DND-41 (cell line): ENCODE measurements at places on chromosomes 16 and 17.

DNA sequence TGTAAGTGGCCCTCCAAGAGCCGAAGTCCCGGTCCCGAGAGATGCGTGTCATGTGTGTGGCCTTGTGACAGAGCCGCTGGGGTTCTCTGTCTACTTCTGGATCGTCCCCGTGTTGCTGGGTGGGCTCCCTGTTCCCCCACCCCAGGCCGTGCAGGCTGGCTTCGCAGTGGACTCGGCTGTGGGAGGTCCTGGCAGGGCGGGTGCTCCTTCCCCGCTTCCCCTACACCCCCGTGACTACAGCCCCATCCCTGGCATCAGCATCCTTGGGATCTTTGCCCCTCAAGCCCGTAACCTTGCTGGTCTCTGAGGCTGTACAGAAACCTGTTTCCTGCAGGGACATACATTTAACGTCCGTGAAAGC lies 136.3 kb downstream of the BANP start:
- no peak for DNase-seq

- no peak for DNase-seq
These were observed 911.6 kb upstream of the EEF2KMT start for GRCh38 chr16:6009151-6009550.

DNA sequence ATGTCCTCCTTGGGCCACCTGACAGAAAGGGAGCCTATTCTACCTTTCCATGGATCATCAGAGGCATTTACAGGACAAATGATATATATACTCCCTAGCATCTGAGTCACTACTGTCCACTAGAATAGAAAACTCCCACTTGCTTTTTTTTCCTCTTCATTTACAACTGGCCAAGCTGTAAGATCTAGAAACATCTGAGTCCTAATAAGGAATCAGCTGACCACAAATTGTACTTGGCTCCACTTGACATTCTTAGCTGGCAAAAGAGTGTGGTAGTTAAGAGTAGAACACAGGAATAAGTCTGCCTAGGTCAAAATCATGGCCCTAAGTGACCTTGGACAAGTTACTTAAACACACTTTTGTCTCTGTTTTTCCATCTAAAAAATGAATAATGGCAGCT lies 5.2 kb downstream of the RUSF1 start:
- DNase-seq, result no peak

GRCh38 chr16:48091117-48091516 lies 64.7 kb downstream of the ABCC12 start:
- DNase-seq, result no peak

DNA sequence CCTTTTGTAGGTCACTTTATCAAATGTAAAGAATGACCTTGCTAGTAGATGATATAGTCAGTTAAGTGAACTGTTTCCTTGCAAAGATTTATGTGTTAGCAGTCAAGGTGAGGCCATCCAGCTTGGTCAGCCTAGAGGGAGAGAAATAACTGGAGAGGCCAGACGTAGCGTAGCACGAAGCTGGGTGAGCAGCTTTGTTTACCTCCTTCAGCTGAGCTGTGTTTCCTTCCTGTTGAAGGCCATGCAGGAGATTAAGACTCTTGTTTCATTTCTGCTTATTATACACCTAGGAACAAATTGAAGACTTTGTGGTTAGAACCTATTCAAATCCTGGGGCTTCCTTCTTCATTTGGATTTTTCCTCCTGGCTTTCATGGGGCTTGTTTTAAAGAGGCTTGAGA lies 267.1 kb downstream of the PHKB start:
- DNase-seq, result no peak

DNA sequence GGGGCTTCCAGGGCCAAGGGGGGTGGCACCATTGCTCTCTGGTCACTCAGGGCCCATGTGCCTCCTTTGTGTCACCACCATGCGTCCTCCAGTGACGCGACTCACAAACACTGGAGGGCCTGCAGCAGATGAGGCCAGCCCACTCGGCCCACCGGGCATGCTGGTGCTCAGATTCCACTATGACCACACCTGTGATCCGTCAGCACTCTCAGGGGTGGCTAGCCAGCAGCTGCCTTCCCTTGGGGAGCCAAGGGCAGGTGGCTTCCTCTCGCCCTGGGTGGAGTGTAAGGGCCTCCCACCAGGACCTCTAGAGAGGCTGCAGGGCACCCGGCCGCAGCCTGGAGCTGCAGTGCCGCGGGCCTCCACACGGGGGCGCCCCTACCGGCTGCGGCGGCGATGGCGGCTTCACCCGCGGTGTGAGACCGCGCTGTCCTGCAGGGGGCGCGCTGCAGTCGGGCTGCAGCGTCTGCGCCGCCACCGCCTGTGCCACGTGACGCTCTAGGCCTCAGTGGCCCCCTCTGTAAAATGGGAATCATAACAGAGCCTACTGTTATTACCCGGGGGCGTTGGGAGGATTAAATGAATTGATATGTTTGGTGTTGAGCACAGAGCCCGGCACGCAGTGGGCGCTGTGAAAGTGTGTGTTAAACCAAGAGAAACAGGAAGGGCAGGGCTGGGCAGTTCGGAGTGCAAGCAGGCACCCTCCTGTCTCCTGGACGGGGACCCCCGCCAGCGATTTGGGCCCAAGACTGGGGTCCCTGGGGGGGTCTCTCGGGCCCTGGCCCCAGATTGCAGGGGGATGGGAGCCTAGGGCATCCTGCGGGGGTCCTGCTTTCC lies 192.4 kb upstream of the GSE1 start:
- peak; percentile 19 for DNase-seq

DNA sequence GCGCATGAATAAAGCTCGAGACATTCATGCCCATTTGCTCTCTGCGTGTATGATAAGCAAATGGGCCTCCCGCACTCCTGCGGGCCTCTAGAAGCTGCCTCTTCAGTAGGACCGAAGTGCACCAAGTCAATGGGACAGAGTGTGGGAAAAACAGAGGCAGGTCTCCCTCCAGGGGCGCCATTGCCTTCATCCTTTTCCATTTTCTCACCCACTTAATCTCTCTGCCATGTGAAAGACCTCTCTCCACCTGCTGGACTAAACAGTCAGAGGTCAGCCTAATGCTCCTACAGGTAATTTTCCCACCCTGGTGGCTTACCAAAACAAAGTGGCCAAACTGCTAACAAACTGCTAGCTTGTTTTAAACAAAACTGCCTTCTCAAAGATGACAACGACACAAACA lies 210.9 kb downstream of the ZFHX3 start:
- DNase-seq, result no peak

- DNase-seq, result no peak
These were observed 250.4 kb upstream of the N4BP1 start for GRCh38 chr16:48860341-48860740.

DNA sequence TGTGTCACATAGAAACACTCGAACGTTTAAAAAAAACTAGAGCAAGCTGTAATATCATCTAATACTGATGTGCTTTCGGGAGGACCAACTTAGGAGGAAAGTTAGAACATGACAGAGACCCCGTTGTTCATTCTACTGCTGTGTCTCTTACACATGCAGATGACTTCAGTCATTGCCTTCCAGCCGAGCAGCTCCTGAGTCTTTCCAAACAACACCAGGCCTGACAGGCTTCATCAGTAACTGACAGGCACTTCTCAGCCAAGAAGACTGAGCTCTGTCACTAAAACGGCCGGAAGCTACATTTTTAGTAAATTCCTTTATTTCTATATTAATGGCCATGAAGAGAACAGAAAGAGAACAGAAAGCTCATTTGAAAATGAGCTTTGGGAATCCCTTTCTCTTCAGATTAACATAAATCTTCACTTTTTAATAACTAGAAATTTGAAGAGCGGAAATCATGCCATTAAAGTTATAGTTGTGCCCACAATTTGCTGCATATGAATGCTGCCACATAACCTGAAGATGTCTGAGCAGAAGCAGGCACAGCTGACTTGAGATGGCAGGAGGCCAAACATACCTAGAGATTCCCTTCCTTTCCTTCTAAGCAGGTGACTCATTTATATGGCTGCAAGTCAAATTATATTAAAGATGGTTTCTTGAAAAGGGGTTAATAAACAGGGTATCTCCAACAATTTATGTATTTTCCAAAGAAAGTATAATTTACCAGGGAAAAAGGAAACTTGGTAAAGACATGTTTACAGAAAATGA lies 148.9 kb downstream of the ITFG1 start:
- no peak for DNase-seq

GRCh38 chr16:19919142-19919541 lies 34.5 kb upstream of the GPRC5B start:
- DNase-seq, result no peak

GRCh38 chr17:73831699-73832098 lies 187.5 kb upstream of the SDK2 start:
- DNase-seq, result no peak

GRCh38 chr16:3194792-3195191 lies 6.8 kb downstream of the OR1F1 start:
- DNase-seq, result no peak

- no peak for DNase-seq
These were observed 30.9 kb downstream of the PAFAH1B1 start for GRCh38 chr17:2624292-2624731.

DNA sequence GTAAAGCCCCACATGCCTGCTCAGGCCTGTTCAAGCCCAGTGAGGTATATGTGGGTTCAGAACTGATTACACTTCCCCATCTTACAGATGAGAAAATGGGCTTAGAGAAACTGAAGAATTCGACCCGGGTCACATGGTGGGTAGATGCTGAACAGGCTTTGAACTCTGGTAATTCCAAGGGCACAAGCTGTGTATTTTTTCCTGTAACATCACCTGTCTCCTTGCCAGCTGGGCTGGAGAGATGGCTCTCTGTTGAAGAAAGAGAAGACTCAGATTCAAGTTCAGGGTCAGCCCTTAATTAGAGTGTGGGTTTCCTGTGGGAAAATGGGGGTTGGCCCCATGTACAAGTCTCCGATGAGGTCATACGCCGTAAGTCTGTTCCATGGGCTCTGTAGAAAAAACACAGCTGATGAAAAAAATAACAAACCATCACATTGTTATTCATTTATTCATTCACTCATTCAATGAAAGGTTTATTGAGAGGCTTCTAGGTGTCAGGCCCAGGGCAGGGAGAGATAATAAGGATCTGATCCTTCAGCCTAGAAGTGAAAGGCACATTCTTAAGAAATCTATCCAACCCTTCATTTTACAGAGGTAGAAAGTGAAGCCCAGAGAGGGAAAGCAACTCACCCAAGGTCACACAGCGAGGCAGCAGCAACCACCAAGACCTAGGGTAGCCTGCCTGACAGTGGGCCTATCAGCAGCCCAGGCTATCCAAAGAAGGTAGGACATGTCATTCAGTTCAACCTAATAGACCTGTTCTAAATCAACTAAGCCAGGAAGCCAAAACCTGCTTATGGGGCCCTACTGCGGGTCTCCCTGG lies 482.8 kb downstream of the SOX9 start:
- DNase-seq, result no peak

- no peak for DNase-seq
These were observed 14.6 kb upstream of the TMEM92 start for GRCh38 chr17:50259477-50260324.
